ENCODE measurements at places on chromosomes 2 and 18. TPM values are rescaled to one million over a fixed set of nuclear protein-coding genes. Genes with fewer than 3 reads are reported as not detected.

DNA sequence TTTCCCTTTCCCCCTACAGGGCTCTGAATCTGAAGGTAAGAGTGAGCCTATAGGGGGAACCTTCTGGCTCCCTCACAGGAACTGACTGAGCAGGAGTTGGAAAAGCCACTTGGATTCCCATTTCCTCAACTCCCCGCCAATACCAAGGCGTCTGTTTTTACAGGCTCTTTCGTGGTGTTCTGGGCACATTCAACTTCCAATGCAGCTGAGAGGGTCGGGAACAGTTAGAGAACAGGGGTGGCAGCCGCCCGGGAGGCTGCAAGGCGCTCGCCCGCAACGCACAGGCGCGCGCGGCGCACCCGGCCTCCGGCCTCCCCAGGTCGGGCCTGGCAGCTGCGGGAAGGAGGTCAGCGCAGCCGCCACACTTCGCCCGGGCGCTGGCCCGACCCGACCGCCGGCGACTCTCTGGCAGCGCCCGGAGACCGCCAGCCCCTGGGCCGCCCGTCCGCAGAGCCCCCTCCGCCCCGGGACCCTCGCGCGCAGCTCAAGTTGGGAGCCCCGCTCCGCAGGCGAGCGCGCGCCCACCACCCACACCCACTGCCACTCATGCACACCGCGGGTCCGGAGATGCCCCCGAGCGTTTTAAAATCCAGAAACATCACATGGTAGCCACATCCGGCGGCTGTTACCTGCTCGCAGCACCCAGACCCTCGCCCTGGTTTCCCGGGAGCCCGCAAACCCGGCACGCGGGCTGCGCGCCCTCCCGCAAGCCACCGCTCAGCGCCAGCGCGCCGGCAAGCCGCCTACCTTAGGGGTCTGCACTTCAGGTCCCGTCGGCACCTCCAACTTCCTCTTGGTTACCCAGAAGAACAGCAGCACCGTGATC, 816 bp downstream of the GALNT14 start:
- H3K27ac ChIP-seq = no peak overlapping the region
- H3K36me3 ChIP-seq = no peaks in the 10 kb centered on the region
- peak overlapping the region; percentile 69 for H3K4me3 ChIP-seq
- peaks cover 68% of the 10 kb centered on the region for H3K27me3 ChIP-seq
- peaks cover 5% of the 10 kb centered on the region for H3K4me1 ChIP-seq

CYP20A1 gene
- total RNA-seq = 25.7 TPM

DNA sequence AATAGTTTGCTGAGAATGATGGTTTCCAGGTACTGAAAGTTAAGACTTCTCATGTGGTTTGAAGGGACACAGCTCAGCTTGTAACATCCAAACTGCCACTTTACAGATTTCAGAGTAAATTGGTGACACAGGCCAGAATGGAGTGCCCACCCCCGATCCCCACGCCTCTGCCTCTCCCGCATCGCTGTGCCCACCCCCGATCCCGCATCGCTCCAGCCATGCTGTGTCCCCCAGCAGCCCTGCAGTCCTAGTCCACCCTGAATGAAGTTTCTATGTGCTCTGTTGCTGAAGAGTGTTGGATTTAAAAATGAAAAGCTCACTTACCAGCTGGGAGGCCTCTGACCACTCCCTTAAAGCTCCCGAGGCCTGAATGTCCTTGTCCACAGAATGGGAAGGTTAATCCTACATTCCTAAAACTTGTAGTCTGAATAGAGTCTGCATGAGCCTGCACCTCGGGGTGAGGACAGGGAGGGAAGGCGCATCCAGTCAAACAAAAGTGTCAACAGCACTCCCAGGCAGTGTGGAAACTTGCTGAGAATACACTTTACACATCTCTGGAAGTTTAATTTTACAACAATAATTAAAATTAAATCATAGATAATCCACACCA, 176.4 kb upstream of the ID2 start:
- peak; percentile 71 for DNase-seq
- H3K27ac ChIP-seq = no peak overlapping the region
- H3K36me3 ChIP-seq = no peaks in the 10 kb centered on the region
- H3K4me1 ChIP-seq = peaks cover 14% of the 10 kb centered on the region
- H3K27me3 ChIP-seq = no peaks in the 10 kb centered on the region
- H3K4me3 ChIP-seq = no peak overlapping the region

- peaks cover 33% of the 10 kb centered on the region for H3K27me3 ChIP-seq
- H3K27ac ChIP-seq = no peak overlapping the region
- H3K4me3 ChIP-seq = no peak overlapping the region
- DNase-seq = peak; percentile 43
Observed at GRCh38 chr2:130765464-130765863, 10.1 kb downstream of the AMER3 start.

FTCDNL1 gene
- total RNA-seq = 0.34 TPM

- H3K36me3 ChIP-seq = no peaks in the 10 kb centered on the region
- no peak for DNase-seq
- H3K4me1 ChIP-seq = peaks cover 20% of the 10 kb centered on the region
- peaks cover 3% of the 10 kb centered on the region for H3K27me3 ChIP-seq
- peak overlapping the region; percentile 58 for H3K27ac ChIP-seq
Observed at GRCh38 chr2:85579266-85579935, 2.0 kb downstream of the VAMP8 start.

DNA sequence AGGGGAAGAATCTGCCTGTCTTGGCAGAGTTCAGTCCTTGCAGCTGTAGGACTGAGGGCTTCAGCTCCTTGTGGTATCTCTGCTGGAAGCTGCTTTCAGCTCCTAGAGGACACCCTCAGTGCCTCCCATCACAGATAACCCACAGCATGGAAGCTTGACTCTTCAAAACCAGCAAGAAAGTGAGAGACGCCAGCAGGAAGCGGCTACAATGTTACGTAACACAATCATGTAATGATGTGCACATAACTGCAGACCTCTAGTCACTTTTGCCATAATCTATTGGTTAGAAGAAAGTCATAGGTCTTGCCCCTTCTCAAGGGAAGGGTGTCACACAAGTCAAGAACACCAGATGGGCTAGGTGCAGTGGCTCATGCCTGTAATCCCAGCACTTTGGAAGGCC, 69.1 kb upstream of the AFF3 start:
- no peaks in the 10 kb centered on the region for H3K27me3 ChIP-seq
- H3K27ac ChIP-seq = no peak overlapping the region
- no peak for DNase-seq
- no peak overlapping the region for H3K4me3 ChIP-seq
- H3K4me1 ChIP-seq = peaks cover 8% of the 10 kb centered on the region
- no peaks in the 10 kb centered on the region for H3K36me3 ChIP-seq

HSBP1L1 gene
- total RNA-seq = 0.99 TPM

DNA sequence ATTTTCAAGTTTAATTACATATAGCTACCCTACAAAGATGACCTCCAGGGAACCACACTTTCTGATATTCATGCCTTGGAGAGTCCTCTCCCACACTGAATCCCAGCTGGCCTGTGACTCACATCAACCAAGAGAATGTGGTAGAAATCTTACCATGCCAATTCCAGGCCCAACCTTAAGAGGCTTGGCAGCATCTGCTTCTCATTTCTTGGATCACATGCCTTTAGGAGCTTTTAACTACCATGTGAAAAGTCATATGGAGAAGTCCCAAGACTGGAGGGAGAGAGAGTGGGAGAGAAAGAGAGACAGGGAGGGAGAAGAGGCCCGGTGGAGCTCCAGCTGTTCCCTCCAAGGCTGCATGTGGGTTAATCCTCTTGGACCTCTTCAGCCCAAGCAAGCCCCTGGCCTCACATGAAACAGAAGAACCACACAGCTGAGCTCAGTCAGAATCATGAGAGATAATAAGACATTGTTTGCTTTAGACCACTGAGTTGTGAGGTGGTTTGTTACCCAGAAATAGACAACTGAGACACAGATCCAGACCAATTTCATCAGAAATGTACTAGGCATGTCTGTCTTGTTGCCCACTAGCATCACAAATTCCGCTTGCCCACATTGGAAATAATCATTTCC, 190.7 kb downstream of the MTCL1 start:
- no peak overlapping the region for H3K27ac ChIP-seq
- no peaks in the 10 kb centered on the region for H3K27me3 ChIP-seq
- DNase-seq = no peak
- peaks cover 23% of the 10 kb centered on the region for H3K4me1 ChIP-seq
- H3K36me3 ChIP-seq = peaks cover 3% of the 10 kb centered on the region

- no peak overlapping the region for H3K27ac ChIP-seq
- peaks cover 11% of the 10 kb centered on the region for H3K4me1 ChIP-seq
- no peaks in the 10 kb centered on the region for H3K36me3 ChIP-seq
- no peak for DNase-seq
Observed at GRCh38 chr2:88627856-88628570, 749 bp upstream of the EIF2AK3 start.

DNA sequence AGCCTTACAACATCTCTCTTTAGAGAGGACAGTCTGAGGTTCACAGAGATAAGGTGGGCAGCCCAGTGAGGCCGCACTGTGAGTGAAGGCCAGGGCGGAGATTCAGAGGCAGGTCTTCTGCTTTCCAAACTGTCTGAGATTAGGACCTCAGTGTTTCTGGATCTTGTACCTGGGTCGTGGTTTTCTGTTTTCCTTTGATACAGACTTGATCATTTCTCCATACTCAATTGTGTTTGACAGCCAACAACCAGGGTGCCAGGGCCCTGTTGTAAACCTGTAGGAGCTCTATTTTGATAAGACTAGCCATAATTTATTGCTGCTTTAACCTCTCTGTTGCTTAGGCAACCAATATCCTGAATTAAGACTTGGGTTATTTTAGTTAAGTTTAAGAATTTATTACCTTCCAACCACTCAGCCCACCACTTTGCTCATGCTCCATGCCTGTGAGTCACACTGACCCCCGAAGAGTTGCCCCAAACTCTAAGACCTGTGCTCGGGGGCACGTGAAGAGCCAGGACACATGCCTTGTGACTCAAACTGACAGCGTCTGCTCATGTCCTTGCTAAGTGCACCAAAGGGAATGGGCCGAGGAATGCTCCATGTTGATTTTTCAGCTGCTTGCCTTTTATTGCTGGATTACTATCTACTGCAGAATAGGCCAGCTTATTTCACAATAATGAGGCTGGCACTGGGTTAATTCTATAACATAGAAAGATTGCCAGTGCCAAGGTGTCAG, 248.6 kb downstream of the BCL2 start:
- no peak overlapping the region for H3K4me3 ChIP-seq
- no peak overlapping the region for H3K27ac ChIP-seq
- H3K36me3 ChIP-seq = no peaks in the 10 kb centered on the region
- peaks cover 11% of the 10 kb centered on the region for H3K27me3 ChIP-seq

GRCh38 chr2:147630585-147630984, 214.2 kb upstream of the ACVR2A start:
- no peak for DNase-seq
- H3K27me3 ChIP-seq = no peaks in the 10 kb centered on the region
- H3K4me1 ChIP-seq = peaks cover 7% of the 10 kb centered on the region
- H3K4me3 ChIP-seq = no peak overlapping the region
- no peaks in the 10 kb centered on the region for H3K36me3 ChIP-seq

CHRNG gene
- not detected for total RNA-seq

DNA sequence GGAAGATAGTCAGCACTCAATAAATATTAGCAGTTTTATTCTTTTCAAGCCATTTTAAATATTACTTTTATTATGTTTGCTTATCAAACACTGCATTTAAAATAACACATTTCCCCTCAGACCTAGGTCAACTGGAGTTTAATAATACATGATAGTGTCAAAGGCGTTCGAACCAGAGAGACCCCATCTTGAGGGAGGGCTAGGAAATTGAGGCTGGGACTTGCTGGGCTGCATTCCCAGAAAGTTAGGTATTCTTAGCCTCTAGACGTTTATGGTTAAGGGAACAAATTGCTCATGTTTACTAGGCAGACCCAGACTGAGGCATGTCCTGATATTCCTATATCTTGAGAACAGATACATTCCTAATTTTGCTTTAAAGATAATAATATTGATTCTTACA, 426.5 kb downstream of the METTL4 start:
- H3K36me3 ChIP-seq = no peaks in the 10 kb centered on the region
- no peak for DNase-seq
- H3K4me3 ChIP-seq = no peak overlapping the region
- H3K4me1 ChIP-seq = no peaks in the 10 kb centered on the region
- peaks cover 12% of the 10 kb centered on the region for H3K27me3 ChIP-seq

FIGN gene
- total RNA-seq = 11.8 TPM

GRCh38 chr2:18599509-18600254, 10.3 kb upstream of the NT5C1B start:
- DNase-seq = no peak
- H3K4me1 ChIP-seq = peaks cover 7% of the 10 kb centered on the region
- no peaks in the 10 kb centered on the region for H3K36me3 ChIP-seq
- H3K27ac ChIP-seq = no peak overlapping the region
- no peaks in the 10 kb centered on the region for H3K27me3 ChIP-seq

BCL2L11 gene
- 10.8 TPM for total RNA-seq

DNA sequence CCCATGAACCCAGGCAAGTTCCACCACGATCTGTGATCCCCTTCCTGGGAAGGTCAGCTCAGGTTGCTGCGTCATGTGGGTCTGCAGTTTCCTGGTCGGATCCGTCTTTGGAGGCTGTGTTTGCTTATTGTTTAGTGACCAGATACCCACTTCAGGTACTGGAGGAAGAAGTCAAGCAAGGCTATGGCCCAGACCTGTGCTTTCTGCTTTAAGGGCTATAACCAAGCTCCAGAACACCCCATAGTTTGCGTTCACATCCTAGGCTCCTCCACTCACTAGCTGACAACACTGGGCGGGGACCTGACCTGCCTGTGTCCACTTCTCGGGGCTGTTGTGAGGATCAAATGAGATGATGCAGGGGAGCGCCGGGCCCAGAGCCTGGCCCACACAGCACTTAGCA, 44.0 kb downstream of the MAL start:
- H3K4me1 ChIP-seq = no peaks in the 10 kb centered on the region
- no peak for DNase-seq
- no peak overlapping the region for H3K27ac ChIP-seq

CCDC121 gene
- 2.7 TPM for total RNA-seq

SFT2D3 gene
- 7.1 TPM for total RNA-seq

- H3K4me1 ChIP-seq = peaks cover 31% of the 10 kb centered on the region
- no peak for DNase-seq
- no peak overlapping the region for H3K27ac ChIP-seq
Observed at GRCh38 chr18:45688833-45689232, 35.1 kb upstream of the SLC14A1 start.

DNA sequence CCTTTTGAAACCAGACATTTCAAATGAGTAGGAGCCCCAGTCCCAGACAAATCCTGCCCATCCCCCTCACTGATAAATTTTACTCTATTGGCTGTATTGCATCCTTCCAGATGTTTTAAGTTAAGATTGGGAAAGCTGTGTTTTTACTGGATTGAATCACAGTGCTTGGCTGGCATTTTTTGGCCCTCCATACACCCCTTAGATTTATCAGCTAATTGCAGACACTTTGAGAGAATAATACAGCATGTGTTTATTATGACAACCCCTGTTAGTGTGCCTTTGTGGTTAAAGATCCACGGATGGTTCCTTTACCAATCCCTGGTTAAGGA, 74.9 kb downstream of the ANTXR1 start:
- no peak overlapping the region for H3K27ac ChIP-seq
- H3K4me1 ChIP-seq = peaks cover 48% of the 10 kb centered on the region
- DNase-seq = no peak
- H3K4me3 ChIP-seq = no peak overlapping the region

CIB4 gene
- total RNA-seq = not detected

EMILIN1 gene
- total RNA-seq = 235 TPM

HOXD12 gene
- total RNA-seq = not detected

GRCh38 chr2:21367421-21367820, 243.7 kb downstream of the TDRD15 start:
- H3K27ac ChIP-seq = no peak overlapping the region
- no peaks in the 10 kb centered on the region for H3K36me3 ChIP-seq
- no peaks in the 10 kb centered on the region for H3K4me1 ChIP-seq
- DNase-seq = no peak

TUBA3D gene
- total RNA-seq = not detected

GRCh38 chr2:144560251-144560650, 40.3 kb upstream of the ZEB2 start:
- no peak overlapping the region for H3K27ac ChIP-seq
- H3K4me3 ChIP-seq = no peak overlapping the region
- peaks cover 2% of the 10 kb centered on the region for H3K4me1 ChIP-seq
- no peaks in the 10 kb centered on the region for H3K36me3 ChIP-seq
- no peaks in the 10 kb centered on the region for H3K27me3 ChIP-seq
- DNase-seq = no peak

All from chondrocyte (in vitro differentiated cells).